ENCODE measurements at places on chromosomes 1 and 21. TPM values are rescaled to one million over a fixed set of nuclear protein-coding genes. Genes with fewer than 3 reads are reported as not detected.

GRCh38 chr1:235650341-235651169 lies 971 bp upstream of the GNG4 start:
- no peak for DNase-seq

GRCh38 chr21:15140321-15141019 lies 75.7 kb upstream of the NRIP1 start:
- DNase-seq, result no peak

KCNT2 gene
- total RNA-seq, result 8.0 TPM

DNA sequence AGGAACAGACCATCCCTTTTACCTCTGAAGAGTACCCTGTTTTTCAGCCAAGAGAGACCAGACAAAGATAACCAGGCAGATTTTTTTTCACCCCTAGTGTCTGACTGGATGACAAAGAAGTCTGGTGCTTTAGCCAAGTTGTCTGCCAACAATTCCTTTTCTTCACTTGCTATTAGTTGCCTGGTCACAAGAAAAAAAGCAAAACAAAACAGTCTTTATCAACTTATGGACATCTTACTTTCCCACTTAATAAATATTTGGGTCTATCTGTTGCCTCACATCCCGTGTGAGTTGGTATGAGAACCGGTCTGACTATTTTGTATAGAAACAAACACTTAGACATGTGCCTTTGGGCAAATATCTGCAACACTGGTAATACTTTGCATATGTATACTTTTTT lies 662.9 kb downstream of the PLPP3 start:
- no peak for DNase-seq

GRCh38 chr1:62539028-62539447 lies 58.3 kb upstream of the ANGPTL3 start:
- no peak for DNase-seq

- no peak for DNase-seq
These were observed 20.2 kb downstream of the PLEKHA6 start for GRCh38 chr1:204339541-204339940.

GRCh38 chr1:202029171-202029665 lies 18.8 kb downstream of the ELF3 start:
- DNase-seq, result no peak

DNA sequence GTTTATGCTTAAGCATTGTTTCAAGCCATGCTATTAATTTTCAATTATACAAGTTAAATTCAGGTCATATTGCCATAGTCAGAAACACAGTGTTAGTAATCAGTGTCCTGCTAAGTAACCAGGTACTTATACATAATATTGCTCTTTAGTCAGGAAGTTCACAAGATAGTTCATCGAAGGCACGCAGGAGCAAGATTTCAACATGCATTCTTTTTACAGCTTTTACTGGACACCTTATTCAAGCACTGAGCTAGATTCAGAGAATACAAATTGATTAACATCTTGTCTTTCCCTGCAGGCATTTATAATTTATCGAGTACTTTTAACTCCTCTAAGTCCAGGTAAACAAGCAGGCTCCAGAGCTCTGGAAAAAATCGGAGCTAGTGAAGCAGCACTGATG lies 202.3 kb upstream of the BRINP3 start:
- DNase-seq, result no peak

DNA sequence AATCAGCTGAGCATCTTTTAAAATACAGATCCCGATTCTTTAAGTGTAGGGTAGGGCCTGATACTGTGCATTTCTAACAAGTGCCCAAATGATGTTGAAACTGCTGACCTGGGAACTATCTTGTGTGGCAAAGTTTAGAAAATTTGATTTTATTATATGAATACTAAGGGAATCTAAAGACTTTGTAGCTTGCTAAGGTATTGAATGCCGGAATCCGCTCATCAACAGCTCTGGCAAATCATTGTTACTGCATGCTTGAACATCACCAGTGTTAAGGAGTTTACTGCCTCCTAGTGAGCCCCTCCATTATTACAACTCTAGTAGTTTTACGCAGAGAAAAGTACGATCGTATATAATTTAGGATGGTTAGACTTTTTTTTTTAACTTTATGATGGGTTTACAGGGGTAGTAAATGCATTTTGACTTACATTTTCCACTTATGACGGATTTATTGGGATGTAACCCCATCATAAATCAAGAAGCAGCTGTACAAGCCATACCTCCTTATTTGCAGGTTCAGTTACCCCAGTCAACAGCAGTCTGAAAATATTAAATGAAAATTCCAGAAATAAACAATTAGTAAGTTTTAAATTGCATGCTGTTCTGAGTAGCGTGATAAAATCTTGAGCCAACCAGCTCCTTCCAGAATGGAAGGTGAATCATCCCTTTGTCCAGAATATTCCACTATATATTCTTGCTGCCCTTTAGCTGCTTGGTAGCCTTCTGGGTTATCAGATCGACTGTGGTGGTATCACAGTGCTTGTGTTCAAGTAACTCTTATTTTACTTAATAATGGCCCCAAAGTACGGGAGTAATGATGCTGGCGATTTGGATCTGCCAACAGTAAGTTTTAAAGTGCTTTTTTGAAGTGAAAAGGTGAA lies 892 bp downstream of the TYW3 start:
- peak; percentile 53 for DNase-seq

DNA sequence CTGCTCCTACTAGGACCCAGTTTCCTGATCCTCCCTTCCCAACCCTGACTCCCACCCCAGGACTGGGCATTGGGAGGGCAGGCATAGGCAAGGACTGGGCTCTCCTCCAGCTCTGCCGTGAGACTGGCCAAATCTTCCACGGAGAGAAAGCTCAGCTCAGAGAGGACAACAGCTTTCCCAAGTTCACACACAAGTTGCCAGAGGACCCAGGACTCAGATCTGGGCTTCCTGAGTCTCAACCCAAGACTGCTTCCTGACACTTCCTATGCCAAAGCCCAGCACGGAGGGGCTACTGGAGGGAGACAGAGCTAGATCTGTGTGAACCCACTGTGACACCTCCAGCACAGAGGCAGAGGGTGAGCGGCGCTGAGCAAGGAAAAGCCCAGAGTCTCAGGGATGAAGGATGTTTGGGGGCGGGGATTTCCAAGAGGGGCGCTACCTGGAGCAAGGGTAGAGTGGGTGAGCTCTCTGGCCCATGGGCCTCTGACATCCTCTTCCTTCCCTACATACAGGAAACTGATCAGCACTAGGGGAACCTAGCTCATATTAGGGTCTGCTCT lies 7.1 kb downstream of the PDZK1IP1 start:
- DNase-seq, result no peak

- no peak for DNase-seq
These were observed 29.3 kb downstream of the SIPA1L2 start for GRCh38 chr1:232600424-232601258.

GRCh38 chr1:206761159-206761768 lies 9.3 kb upstream of the IL19 start:
- no peak for DNase-seq

GRCh38 chr1:172467446-172467845 lies 23.6 kb upstream of the PIGC start:
- DNase-seq, result no peak

DNA sequence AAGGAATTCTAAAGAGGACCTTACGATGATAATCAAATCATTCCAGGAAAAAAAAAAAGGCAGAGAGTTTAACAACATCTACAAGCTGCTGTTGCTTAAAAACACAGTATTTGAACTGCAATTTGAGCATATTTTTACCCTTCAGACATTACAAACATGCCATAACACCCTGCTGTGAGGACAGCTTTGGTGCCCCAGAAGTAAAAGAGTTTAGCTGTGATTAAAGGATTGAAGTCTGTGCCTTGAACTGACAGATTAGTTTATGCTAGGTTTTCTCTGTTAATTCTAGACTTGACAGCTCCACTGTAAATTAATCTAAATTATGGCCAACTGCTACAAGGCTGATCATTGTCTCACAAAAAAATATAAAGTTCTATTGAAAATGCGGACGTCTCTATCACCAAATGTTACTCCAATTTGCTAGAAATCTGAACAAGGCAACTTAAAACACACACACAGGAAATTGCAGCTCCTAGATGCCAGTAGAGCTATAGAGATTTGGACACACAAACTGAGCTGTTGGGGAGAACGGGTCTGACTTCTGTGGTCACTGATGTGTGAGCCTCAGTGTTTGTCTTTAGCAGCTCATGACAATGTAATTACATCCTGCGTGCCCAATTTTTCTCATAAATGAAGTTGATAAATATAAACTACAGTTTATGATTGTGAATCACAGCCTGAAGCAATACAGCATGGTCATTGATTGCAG lies 217.9 kb downstream of the NTNG1 start:
- no peak for DNase-seq

CYP2J2 gene
- 12.9 TPM for total RNA-seq

DNA sequence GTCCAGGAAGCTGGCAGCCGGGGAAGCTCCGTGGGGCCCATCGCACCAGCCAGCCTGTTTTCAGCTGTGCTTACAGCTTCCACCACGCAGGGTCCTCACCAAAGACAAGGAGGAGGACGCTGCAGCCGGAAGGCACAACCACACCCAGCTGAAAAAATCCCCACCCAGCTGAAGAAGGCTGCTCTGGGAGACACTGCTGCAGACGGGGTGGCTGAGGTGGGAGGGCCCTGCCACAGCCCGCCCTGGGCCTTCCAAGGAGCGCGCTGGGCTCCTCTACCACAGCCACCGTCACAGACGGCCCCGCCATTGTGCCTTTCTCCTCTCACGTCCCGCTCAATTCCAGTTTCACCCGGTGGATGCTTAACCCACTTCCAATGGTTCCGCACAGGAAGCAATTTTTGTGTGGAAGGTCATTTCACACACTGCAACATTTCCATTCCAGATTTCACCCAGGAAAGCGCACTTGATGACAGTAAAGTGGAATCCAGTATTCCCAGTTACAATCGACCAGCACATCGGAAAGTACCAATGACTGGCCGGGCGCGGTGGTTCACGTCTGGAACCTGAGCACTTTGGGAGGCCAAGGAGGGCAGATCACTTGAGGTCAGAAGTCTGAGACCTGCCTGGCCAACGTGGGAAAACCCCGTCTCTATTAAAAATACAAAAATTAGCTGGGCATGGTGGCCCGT lies 47.9 kb downstream of the NPHP4 start:
- no peak for DNase-seq

- DNase-seq, result no peak
These were observed 519.2 kb downstream of the KIF26B start for GRCh38 chr1:245673881-245674414.

- no peak for DNase-seq
These were observed 24.4 kb downstream of the RCAN3 start for GRCh38 chr1:24526940-24527542.

ROR1 gene
- 41.3 TPM for total RNA-seq

DTL gene
- total RNA-seq, result not detected

IL20 gene
- not detected for total RNA-seq

DNA sequence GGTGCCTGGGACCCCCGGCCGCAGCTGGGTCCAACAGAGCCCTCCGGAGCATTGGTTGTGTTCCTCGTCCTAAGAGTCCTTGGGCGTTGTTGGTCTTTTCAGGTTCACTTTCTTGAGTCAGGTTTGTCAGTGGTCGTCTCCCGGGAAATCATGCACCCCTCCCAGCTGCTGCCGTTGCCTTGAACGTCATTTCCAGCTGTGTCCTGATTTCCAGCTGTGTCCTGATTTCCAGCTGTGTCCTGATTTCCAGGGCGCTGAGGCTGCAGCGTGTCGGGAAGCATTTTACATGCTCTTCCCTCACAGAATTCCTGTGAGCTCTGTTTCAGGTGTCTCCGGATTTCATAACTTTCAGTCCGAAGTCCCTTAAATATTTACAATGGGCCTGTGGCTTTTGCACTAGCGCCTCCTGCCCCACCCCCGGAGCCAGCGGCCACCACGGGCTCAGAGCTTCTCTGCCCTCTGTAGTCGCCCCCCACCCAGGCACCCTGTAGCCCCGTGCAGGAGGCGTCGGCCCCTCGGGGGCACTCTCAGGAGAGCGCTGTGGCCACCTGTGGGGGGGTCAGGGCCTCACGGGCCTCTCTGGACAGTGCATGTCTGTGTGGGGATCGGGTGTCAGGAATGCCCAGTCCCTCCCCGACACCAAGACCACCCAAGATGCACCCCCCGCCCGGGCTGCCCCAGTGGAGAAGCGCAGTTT lies 66.7 kb downstream of the COL18A1 start:
- peak; percentile 45 for DNase-seq

AMY1A gene
- not detected for total RNA-seq

GRCh38 chr1:243246916-243247315 lies 8.2 kb downstream of the CEP170 start:
- no peak for DNase-seq

DNA sequence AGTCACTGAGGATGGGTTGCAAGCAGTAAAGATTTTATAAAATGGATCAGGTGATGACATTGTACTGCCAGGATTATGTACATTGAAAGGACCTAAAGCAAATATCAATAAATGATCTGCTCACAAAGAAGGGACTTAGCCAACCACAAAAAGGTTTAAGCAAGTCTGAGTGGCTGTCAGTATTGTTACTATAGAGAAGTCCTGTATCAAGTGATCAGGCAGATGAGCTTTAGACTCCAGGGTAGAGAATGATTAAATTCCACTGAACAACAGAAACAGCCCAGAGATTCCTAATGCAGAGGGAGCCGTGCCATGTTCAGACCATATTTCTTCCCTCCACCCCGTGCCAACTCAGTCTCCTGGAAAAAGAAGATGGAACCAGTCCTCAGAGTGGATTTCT lies 138.9 kb downstream of the SETD4 start:
- DNase-seq, result no peak
